Left lung (tissue), 14 donors: ENCODE measurements at places on chromosomes 4 and X. TPM values are rescaled to one million over a fixed set of nuclear protein-coding genes. Genes with fewer than 3 reads are reported as not detected.

SLC6A14 gene
- total RNA-seq = 68.6 TPM

DNA sequence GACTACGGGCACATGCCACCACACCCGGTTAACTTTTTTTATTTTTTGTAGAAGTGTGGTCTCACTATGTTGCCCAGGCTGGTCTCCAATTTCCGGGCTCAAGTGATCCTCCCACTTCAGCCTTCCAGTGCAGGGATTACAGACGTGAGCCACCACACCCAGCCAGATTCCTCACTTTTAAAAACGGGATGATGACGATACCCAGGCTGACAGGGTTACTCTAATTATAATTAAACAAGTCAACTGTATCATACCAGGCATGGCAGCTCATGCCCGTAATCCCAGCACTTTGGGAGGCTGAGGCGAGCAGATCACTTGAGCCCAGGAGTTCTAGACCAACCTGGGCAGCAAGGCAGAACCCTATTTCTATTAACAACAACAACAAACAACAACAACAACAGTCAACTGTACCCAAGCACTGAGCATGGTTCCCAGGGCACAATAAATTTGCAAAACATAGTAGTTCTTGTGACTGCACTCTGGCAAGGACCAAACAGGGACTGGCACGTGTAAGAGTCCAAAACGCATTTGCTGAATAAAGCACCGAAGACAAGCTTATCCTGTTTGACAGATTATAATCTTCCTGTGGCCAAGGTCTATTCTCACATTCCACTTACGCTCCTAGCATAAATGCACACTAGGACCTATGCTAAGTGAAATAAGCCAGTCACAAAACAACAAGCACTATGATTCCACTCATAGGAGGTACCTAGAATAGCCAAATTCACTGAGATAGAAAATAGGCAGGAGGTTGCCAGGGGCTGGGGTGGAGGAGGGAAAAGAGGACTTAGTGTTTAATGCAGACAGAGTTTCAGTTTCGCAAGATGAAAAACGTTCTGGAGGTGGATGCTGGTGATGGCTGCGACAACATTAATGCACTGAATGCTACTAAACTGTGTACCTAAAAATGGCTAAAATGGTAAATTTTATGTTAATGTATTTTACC, 77.5 kb downstream of the IRF2 start:
- no peaks in the 10 kb centered on the region for H3K27me3 ChIP-seq
- H3K4me1 ChIP-seq = peaks cover 68% of the 10 kb centered on the region
- H3K4me3 ChIP-seq = no peak overlapping the region
- DNase-seq = no peak

DNA sequence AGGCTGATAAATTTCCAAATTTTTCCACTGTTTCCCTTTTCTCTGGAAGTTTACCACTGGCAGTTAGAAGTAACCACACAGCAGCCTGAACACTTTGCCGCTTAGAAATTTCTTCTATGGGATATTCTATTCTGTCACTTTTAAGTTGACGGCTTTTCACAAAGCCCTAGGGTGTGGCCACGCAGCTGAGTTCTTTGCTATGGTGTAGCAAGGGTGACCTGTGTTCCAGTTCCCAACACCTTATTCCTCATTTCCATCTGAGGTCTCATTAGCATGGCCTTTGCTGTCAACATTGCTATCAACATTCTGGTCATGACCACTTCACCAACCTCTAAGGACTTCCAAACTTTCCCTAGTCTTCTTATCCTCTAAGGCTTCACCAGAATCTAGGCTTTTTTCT, 45.4 kb upstream of the NFKB1 start:
- H3K27ac ChIP-seq = no peak overlapping the region
- no peak for DNase-seq
- no peaks in the 10 kb centered on the region for H3K36me3 ChIP-seq
- H3K27me3 ChIP-seq = no peaks in the 10 kb centered on the region

DNA sequence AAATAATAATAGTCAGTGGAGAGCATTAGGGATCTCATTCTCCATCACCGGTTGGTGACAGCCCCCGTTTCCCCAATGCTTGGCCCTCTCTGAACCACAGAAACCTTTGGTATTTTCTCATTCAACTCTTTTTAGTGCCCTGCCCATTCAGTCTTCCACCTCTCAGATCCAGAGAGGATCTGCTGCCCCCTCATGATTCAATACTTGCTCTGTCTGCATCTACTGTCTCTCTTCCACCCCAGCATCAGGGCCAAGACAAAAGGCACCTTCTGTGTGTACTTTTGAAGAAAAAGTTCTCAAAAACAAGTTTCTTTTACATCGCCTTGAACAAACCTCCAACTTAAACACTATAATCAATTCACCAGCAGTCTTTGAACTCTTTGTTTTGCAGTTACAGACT, 19.3 kb downstream of the CLTRN start:
- H3K36me3 ChIP-seq = no peaks in the 10 kb centered on the region
- no peaks in the 10 kb centered on the region for H3K4me1 ChIP-seq
- no peak for DNase-seq
- H3K27ac ChIP-seq = no peak overlapping the region

DNA sequence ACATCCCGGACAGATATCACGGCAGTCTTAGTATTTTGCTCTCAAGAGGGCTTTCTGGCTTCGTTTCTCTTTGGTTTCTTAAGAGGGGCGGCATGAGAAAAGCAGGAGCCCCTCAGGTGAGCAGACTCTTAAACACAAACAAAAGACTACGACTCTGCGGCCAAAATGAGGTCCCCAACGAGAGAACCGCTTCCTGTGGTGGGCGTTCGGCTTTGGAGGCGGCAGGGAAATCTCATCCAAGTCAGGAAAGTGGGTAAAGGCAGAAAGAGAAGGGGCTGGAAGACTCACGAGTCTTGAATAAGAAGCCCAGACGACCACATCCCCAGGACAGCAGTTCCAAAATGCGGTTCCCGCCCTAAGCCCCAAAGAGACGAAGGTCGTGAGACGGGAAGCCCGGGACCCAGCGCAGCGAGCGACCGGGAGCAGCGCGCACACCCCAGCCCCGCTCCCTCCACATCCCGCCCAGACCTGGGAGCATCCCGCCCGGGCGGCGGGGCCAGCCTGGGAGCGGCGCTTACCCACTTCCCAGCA, 409 bp downstream of the UGDH start:
- peak; percentile 21 for DNase-seq
- H3K4me3 ChIP-seq = peak overlapping the region; percentile 88
- H3K36me3 ChIP-seq = peaks cover 3% of the 10 kb centered on the region

GRCh38 chrX:35380808-35381700, 417.1 kb upstream of the MAGEB16 start:
- no peaks in the 10 kb centered on the region for H3K36me3 ChIP-seq
- no peak overlapping the region for H3K4me3 ChIP-seq
- DNase-seq = peak; percentile 2

DNA sequence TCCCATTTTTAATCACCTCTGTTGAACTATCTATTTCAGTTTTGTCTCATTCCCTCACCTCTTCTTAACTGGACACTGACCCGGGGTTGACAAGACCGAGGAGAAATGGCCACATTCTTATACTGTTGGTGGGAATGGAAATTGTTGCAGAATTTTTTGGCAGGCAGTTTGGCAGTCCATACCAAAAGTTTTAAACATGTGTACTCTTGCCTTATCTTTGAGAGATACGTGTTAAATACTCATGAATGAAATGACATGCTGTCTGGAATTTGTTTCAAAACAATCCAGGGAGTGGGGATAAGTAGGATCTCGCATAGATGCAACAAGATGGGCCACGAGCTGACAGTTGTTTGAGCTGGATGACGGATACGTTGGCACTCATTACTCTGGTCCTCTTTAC, 12.1 kb downstream of the FGFBP1 start:
- no peak for DNase-seq
- H3K36me3 ChIP-seq = no peaks in the 10 kb centered on the region
- peaks cover 10% of the 10 kb centered on the region for H3K27me3 ChIP-seq
- no peaks in the 10 kb centered on the region for H3K4me1 ChIP-seq
- no peak overlapping the region for H3K4me3 ChIP-seq

GRCh38 chrX:116667346-116668134, 204.8 kb upstream of the CT83 start:
- H3K4me3 ChIP-seq = no peak overlapping the region
- DNase-seq = peak; percentile 9
- H3K27ac ChIP-seq = no peak overlapping the region
- H3K36me3 ChIP-seq = no peaks in the 10 kb centered on the region
- no peaks in the 10 kb centered on the region for H3K27me3 ChIP-seq
- no peaks in the 10 kb centered on the region for H3K4me1 ChIP-seq

- no peak for DNase-seq
- no peaks in the 10 kb centered on the region for H3K27me3 ChIP-seq
- no peak overlapping the region for H3K27ac ChIP-seq
- no peaks in the 10 kb centered on the region for H3K4me1 ChIP-seq
Observed at GRCh38 chr4:10441512-10441911, 15.7 kb downstream of the ZNF518B start.

DNA sequence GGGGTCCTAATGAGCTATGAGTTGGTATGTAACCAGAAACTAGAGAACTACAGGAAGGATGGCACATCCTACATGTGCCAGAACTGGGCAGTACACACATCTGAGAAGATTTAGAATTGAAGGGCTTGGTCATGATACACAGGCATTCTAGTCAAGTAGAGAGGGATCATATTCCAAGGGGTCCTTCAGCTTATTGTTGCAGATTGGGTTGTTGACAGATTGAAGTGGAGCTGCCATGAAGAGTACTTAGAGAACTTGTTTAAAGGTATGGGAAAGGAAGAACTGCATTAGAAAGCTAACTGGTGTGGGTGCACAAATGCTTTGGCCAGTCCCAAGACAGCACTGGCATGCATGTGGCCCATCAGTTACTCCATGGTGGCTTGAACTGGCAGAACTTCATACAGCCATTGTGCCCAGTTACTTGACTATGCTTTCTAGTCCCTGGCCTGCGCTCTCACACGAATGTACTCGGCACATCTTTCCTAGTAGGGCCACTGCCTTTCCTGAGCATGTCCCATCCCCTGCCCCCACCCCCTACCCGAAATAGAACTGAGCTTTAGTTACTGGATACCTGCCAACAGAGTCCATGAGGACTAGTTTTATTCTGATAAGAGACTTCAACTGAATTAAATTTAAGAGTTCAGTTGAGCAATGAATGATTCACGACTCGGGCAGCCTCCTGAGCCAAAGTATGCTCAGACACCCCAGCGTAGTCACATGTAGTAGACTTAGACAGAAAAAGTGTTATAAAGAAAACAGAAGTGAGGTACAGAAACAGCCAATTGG, 64.0 kb downstream of the CCNG2 start:
- H3K4me3 ChIP-seq = no peak overlapping the region
- DNase-seq = peak; percentile 35
